ENCODE measurements at places on chromosomes 2 and 18. TPM values are rescaled to one million over a fixed set of nuclear protein-coding genes. Genes with fewer than 3 reads are reported as not detected.

The LYPD1 gene
- 37.5 TPM for polyA plus RNA-seq

The SLC5A7 gene
- 0.73 TPM for polyA plus RNA-seq

The REG3A gene
- not detected for polyA plus RNA-seq

The CD226 gene
- polyA plus RNA-seq: 2.3 TPM

The ZNF396 gene
- polyA plus RNA-seq: 5.2 TPM

The PSMA8 gene
- polyA plus RNA-seq: not detected

The UGT1A6 gene
- polyA plus RNA-seq: 2.7 TPM

- peak; percentile 41 for DNase-seq
These were observed 593.3 kb upstream of the FANCL start for GRCh38 chr2:58834404-58834803.

DNA sequence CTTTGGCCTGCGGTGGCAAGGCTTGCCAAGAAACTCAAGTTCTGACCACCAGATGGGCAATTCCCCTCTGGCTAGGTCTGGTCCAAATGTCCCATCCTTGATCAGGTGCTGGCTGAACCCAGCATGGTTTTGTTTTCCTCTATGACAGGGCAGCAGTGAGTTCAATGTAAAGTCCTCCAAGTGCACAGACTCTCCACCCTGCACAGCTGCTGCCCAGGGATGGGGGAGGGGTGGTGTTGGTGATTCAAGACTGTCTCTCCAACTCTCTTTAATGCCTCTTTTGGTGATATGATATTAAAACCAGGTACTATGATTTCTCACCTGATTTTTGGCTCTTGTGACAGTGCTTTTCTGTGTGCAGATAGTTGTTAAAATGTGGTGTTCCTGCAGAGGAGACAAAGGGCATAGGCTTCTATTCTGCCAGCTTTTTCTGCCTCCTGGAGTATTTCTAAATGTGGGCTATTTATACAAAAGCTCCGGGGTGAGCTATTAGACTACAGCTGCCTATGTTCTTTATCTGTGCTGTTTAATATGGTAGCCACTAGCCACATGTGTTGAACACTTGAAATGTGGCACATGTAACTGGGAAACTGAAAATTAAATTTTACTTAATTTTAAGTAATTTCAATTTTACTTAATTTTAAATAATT is 64.0 kb upstream of the STK39 start:
- DNase-seq: no peak

DNA sequence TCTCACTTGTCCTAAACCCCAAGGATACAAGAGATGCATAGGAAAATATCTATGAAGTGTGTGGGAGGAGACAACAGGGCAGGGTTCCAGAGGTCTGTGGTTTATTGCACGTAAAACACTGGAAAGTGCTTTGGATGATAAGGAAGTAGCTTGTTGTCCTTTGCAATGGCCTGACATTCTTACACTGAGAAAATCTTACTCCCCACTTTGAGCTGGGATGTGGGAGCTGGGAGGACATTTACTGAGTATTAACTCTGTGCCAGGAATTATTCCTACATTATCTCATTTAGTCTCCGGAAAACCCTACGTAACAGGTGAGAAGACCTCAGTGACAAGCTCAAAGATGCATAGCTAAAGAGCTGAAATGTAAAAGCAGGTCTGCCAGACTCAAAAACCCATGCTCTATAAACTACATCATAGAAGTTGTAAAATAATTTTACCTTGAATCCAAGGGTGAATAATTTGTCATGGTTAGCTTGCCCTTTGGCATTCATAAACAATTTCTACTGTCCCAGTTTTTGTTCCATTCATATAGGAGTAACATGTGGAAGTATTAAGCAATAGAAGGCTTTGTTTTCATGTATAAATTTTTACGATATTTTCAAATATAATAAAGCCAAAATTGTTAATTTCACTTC is 9.2 kb upstream of the GALNT3 start:
- DNase-seq: no peak

DNA sequence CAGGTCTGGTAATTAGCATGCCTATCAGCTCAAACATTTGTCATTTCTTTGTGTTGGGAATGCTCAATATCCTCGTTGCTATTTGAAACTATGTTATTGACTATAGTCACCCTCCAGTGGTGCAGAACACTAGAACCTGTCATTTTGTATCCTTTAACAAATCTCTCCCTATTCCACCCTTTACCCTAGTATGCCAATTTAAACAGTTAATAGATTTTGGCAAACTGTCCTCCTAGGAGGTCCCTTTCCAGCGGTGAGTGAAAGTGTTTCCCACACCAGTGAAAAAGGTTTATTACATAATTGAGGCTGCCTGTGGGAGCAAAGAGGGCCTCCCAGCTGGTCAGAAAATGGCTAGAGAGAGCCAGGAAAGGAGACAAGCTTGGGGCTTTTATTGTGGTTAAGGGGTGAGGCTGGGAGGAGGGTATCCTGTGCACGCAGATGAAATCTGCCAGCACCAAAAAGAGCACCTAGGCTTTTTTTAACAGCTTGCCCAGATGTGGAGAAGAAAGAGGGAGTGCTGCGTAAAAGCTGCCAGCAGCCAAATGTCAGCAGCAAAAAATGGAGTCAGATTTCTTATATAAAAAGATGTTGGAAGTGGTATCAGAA is 1.8 kb upstream of the DRC1 start:
- DNase-seq: no peak

DNA sequence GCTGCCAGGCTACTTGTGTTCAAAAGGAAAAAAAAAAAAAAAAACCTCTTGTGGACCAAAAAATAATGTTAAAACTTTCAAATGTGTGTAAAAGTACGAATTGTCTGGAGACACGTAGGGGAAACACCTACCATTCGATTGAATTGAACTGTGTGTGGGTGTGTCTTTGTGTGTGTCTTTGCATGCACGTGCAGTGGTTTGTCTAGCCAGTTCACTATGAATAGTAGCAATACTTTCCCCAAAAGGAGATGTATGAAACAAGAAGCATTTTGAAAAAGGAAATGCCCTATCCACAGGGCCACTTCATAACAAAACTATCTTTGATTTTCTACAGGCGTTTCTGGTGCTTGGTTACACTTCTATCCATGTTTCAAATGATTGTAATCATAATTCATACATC is 186.8 kb downstream of the RPRM start:
- DNase-seq: no peak

DNA sequence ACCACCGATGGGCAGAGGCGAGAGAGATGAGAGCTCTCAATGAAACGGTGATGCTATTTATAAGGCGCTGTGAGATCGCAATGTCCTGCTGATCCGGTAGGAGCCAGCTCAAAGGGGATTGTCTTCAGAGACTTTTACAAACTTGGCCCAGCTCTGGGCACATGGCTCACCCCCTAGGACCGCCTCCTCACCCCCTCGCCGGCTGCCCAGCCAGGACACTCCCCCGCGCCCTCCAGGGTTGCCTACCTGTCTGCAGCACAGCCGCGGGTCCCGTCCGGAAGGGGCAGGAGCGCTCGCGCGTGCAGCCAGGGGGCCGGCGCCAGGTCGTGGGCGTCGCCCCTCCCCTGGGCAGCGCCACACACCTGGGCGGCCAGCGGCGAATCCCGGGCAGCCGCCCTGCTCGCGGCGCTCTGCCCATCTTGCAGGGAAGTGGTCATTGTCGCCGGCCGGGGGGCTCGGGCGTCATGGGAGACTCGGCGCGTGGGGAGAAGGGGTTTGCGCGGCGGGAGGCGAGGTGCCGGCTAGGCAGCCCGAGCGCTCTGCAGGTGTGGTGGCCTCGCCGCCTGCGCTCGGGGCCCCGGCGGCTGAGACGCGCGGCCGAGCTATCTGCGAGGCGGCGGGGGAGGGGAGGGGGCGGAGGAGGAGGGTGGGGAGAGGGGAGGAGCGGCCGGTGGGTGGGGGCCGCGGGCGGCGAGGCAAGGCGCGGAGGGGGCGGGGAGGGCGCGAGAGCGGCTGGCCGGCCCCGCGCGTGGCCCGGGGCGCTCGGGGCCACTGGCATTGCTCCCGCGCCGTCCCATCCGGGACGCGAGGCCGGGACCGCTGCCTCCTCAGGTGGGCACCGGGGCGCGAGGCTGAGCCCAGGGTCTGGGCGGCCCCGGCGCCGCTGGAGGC is at the start of gene GRB14:
GRB14 (minus strand) TSS at position 610 of the 891 bp plus-strand sequence; CDS start at position 437, 173 bp downstream.
- DNase-seq: no peak

- DNase-seq: no peak
These were observed 22.6 kb downstream of the MTX2 start for GRCh38 chr2:176291809-176292283.

- no peak for DNase-seq
These were observed 17.5 kb upstream of the TNS1 start for GRCh38 chr2:218020281-218020680.

- DNase-seq: no peak
These were observed 12.4 kb upstream of the ADCYAP1 start for GRCh38 chr18:892316-892715.

DNA sequence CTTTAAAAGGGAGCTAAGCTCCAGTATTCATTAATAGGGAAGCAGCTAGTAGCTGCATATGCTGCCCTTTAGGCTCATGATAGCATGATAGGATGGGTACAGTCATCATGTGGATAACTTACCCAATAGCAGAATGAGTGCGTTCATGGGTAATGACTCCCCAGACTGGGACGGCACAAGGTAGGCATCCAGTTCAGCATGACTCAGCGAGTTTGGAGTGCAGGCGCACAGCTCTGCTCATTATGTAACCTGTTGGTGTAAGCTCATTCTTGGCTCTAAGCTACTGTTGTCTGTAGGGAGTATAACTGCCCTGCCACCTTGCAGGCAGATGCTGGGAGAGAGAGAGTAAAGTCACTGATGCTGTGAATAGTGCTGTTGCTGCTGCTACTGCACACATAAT is 209.2 kb upstream of the SYT4 start:
- no peak for DNase-seq

DNA sequence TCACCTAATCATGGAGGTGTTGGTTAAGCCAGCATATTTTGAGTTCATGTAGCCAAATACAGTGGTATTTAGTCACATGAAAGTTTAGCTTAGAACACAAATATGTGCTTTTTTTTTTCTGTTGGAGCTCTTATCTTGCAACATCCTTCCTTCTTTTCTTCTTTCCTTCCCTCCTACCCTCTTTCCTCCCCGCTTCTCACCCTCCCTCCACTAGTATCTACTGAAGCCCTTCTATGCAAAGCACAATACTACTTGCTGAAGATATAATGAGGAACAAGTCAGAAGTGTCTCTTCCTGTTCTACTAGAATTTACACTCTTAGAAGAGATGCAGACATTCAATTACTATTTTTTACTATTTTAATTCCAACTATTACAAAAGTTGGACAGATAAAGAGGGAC is 105.0 kb upstream of the ITGA4 start:
- DNase-seq: no peak

DNA sequence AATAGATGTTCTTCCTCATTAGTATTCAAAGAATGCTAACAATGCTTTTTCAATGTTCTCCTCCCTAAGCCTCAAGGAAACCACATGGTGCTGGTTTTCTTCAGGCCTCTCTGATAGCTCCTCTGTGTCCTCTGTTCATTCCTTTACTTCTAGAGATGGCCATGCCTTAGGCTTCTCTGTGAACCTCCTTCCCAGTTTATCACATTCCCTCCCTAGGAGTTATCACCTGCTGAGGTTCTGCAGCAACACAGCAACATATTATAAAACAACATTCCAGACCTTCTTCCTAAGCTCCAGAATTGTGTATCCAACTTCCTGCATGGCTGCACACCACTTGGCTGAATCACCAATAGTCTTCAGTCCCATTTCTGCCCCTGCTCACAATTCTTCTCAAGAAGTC is 325.5 kb downstream of the IRS1 start:
- DNase-seq: no peak

DNA sequence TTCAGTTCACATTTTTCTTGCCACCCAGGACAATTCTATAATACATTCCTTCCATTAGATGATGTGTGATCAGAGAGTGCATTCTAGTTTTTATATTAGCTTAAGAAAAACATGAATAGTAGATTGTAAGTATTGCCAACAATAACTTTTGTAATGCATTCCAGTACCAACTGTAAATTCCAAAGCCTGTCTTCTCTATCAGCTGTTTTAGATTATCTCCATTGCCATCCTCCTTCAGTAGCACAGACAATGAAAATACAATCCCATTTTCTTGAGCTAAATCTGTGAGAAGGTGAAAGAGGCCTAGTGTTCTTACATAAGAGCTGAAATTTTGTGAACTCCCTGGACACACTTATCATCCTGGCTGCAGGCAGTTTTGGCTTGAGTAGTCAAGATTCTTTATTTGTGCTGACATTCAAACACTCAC is 103.9 kb downstream of the CCBE1 start:
- no peak for DNase-seq

DNA sequence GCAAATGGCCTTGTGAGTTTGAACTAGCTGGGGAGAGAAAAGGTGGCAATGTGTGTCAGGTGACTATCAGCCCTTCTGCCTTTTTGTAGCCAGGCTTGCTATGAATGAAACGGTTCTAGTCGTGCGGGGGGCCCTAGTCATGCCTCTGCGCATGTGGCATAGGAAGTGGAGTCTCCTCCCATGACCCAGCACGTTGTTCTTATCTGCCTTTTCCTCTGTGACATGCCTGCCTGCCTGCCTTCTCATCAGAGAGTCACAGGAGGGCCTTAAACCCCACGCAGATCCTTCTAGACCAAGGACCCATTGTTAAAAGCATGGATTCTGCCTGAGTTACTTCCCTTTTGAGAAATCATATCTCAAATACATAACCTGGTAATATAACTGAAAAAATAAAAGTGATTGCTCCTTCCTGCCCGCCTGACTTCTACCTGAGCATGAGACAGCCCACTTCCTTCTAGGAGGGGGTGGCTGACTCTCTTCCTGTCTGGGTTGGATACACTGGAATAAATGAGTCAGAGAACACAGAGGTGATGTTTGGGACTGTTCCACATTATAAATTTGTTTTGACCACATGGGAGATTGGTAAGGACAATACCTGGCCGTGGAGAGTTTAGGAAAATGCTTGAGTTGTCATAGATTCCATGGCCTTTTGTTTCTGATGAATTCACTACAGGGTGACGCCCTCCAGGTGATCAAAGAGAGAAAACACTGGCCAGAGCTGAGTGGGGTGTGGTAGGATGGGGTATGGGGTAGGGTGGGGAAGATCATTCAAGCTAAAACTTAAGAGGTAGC is 49.8 kb downstream of the FBLN7 start:
- DNase-seq: no peak

DNA sequence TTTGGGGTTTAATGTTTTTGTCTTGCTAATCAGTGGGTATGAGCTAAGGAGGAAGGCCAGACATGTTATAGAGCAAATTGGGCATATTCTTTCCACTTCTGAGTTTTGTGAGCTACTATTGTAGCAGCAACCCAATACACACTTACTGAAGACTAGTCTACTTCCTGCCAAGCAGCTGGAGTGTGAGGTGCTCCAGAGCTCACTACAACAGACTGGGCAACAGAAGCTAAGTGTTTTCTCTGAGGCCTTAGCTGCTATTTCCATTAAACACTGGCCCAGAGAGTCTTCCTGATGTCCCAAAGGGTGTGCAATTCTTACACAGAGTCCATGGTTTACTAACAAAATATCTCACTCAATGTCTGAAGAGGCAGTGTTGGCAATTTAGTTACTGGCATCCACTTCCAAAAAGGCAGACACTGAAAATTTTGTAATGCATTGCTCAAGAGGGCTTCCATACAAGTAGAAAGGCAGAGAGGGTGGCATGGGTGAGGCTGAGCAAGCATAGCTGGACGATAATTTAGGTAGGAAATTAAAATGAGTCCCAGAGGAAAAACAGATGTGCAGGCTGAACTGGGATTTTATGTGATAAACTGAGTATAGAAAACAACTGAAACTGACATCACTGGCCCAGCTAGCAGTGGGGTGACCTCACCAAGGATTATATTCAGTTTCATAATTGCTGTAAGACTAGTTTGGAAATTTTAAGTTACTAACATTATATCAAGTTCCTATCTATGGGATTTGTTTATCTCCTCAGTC is 68.6 kb downstream of the ZC3H6 start:
- DNase-seq: no peak
